CD4-positive, alpha-beta T cell (primary cell): ENCODE measurements at places on chromosomes 4 and X. TPM values are rescaled to one million over a fixed set of nuclear protein-coding genes. Genes with fewer than 3 reads are reported as not detected.

DNA sequence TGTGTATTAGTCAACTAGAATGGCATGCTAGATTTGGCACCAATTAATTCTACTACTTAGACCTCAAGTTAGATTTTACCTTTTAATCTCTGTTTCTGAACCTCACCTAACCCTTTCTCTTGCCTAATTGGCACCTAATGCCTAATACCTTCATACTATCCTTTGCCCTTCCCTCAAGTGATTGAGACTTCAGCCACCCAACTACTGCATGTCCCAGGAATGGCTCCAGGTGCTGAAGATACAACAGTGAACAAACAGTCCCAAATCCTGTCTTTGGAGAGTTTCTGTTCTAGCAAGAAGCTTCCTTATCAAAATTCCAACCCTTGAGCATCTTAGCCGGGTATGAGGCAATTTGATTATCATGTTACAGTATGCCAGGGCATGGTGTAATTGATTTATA lies 139.9 kb downstream of the CPE start:
- no peak for DNase-seq

Gene ZNF157
- 0.47 TPM for total RNA-seq

DNA sequence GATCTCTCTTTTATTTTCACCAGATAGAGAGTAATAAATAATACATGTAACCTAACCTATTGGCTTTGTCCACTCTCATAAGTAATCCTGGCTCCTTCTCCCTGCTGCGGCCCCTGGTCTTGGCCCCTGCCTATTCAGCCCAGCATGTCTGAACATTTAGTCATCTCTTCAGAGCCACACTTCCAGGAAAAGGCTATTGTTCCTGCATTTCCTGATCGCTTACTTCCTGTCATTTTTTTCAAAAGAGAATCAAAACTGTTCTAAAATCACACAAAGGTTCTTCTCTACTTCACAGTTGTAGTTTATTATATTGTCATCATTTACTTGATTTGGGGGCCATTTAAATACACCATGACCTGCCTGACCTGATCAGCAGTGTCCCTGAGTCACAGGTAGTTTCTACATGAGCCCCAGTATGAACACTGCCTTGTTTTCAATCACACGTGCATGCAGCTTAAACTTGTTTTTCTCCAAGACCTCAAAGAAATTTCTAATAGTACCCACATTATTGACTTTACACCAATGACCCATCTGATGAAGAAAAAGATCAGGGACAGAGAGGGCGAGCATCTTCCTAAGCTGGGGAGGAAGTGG lies 47.4 kb upstream of the KDR start:
- no peak for DNase-seq

Gene SOD3
- total RNA-seq = not detected

DNA sequence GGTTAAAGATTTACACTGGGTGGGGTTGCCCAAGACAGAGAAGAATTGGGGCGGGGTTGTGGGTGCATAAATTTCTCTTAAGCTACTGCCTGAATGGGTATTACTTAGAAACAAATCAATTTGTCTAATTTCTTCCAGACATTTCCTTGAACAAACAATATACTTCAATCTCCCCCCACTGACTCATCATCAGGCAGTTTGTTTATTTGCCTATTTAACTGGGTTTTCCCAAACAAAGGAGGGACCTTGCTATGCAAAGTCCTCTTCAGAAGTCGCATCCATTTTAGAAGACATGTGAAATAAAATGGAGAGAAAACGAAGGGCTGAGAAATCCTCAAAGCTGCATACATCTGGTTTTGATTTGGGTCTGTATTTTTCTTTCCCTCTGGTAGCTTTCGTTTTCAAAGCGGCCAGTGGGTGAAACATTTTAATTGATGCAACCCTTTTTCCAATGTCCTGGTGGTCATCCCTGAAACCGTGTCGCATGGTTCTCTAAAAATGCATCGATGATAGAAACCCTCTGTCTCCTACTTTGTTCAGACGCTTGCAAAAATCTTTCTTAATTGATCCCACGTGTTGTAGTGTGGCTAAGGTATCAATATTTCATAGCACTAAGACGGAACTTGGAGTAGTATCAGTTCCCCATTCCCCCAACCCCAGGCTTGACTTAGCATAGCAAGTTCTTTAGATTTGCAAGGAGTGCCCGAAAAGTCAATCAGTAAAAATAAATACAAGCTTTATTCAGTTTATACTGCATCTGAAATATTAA lies 115.1 kb upstream of the MXRA5 start:
- DNase-seq = no peak

DNA sequence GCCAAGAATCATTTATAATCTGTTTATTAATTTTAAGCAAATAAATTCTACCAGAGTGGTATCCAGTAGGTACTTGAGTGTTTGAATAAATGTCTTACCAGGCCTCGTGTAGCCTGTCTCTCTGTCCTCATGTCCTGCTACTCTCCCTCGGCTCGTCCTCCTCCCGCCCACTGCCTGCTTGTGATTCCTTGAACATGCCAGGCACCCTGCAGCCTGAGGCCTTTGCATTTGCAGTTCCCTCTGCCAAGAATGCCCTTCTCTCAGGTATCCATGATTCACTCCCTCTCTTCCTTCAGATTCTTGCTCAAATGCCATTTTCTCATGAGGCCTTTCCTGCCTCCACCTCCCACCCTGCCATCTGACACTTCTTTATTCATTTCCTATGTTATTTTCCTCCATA lies 209.7 kb upstream of the PRPS2 start:
- DNase-seq = no peak

DNA sequence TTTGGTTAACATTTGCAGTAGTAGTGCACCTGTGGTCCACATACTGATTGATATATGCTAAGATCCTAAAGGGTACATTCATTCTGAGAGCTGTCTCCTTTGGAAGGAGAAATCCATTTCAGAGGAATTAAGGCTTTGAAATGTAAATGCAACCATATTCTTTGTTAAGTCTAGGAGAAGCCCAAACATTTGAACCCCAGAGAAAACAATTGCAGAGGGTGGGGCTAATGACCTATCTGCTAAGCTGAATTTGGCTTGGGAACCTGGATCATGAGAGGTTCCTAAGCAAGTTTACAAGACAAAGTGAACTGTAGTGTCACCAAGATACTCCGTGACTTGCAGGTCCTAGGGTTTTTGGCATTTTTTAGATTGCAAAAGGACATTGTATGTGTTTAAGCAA lies 41.2 kb downstream of the LAS1L start:
- no peak for DNase-seq

- DNase-seq = no peak
Measured at GRCh38 chr4:152944666-152945320, 8.7 kb downstream of the FHDC1 start.

- DNase-seq = no peak
Measured at GRCh38 chr4:41443340-41444079, 94.4 kb upstream of the LIMCH1 start.

Gene PAGE5
- total RNA-seq = not detected

Gene KCNIP4
- not detected for total RNA-seq

- no peak for DNase-seq
Measured at GRCh38 chr4:129218360-129218759, 122.4 kb downstream of the C4orf33 start.

- peak; percentile 52 for DNase-seq
Measured at GRCh38 chrX:23884427-23885024, 23.2 kb downstream of the APOO start.

Gene RTL9
- total RNA-seq = not detected

DNA sequence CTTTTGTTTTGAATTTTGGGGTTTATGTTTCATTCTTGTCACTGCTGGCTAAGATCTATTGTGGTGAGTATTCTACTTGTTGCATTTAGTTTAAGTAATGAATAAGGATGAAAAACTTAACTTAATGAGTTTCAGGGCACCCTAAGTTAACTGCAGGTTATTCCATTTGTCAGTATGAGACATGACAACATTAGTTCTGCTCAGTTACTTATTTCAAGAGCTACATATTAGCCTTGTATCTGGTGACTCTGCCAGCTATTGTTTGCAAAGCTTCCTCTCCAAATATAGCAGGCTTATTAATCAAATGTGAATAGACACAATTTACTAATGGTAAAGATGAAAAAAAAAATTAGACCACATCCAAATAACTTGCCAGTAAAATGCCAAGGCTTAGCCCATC lies 567.1 kb downstream of the IL15 start:
- DNase-seq = no peak

GRCh38 chrX:130081421-130082045 lies 28.8 kb downstream of the ELF4 start:
- no peak for DNase-seq

Gene SSX2B
- not detected for total RNA-seq

GRCh38 chr4:138404251-138404650 lies 162.1 kb upstream of the SLC7A11 start:
- DNase-seq = no peak

GRCh38 chrX:50002067-50002714 lies 79.8 kb downstream of the CLCN5 start:
- no peak for DNase-seq

DNA sequence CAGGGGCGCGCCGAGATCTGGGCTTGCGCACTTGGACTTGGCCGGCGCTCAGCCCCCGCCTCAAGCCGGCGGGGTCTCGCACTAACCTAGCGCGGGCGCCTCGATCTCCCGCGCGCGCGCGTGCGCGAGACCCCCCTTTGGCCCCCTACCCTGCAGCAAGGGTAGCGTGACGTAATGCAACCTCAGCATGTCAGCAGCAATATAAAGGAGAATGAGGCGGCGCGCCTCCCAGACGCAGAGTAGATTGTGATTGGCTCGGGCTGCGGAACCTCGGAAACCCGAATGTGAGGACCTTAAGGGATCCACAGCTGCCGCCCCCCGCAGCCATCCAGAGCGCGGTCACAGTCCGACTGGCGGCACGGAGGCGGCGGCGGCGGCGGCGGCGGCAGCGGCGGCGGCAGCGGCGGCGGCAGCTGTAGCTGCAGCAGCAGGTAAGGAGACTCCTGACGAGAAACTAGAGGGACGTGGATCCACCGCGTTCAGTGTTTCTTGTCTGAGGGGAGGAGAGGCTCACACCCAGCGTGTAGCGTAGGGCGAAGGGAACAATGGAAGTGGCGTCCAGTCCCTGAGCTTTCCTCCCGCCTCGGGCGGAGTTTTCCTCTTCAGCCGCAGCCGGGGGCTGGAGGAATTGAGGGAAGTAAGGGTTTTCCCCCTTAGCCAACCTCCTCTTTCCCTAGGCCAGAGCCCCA lies at the start of the genes SATL1 and ZNF711:
TSS of gene SATL1 (minus strand) at position 19 of the 689 bp plus-strand sequence. CDS start 134,811 bp downstream, outside the sequence.
TSS of gene ZNF711 (plus strand) at position 231 of the 689 bp plus-strand sequence. CDS start 3,582 bp downstream, outside the sequence.
- DNase-seq = peak; percentile 23

Gene SASH3
- 69.0 TPM for total RNA-seq

DNA sequence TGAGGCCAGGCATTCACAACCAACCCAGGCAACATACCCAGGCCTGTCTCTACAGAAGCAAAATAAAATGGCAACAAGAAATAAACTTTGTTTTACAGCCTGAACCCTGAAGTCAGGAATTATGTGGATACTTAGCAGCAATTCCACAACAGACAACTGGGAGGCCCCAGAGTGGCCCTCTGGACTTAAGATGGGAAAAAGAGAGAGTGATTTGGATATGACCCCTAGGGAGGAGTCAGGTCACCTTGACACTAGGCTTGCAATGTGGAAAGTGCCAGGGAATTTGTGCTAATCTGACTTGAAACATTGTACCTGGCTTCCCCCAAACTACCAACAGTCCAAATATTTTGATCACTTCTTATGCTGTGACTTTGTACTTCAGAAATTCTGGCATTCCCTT lies 193.1 kb downstream of the PARM1 start:
- DNase-seq = no peak

- no peak for DNase-seq
Measured at GRCh38 chr4:119321921-119322687, at the start of gene FABP2. TSS of gene FABP2 (minus strand) at chr4:119322138. CDS start at chr4:119322102, 36 bp downstream.

- peak; percentile 6 for DNase-seq
Measured at GRCh38 chrX:43958529-43958928, 14.7 kb downstream of the NDP start.

DNA sequence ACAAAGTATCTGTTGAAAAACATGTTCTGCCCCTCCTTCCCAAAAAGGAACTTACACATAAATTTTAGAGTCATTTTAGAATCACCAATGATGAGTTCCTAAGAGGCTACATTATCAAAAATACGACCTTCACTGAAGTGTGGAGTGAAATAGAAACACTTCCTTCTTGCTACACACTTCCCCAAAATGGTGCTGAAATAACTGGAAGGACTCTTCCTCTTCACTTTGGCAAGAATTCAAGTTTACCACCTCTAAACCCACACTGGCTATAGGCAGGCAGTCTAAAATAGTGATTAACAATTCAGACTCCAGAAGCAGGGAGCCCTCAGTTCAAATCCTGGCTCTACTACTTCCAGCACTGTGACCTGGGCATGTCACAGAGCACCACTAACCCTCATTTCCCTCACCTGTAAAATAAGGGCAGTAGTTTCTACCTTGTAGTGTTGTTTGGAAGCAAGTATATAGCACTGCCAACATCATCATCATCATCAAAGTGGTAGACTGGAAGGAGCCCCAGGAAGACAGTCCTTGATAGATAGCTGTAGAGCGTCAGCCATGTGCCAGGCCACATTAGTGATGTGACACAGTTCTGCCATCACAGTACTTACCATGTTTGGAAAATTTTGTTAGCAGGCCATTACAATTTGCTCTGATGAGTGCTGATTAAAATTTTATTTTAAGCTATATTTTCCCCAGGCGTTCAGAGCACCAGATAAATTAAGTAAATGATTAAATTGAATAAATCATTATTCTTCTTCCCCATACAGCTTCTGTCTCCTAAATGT lies 103.3 kb downstream of the PARM1 start:
- no peak for DNase-seq

Gene CSAG1
- not detected for total RNA-seq

Gene DHRSX
- 12.1 TPM for total RNA-seq

DNA sequence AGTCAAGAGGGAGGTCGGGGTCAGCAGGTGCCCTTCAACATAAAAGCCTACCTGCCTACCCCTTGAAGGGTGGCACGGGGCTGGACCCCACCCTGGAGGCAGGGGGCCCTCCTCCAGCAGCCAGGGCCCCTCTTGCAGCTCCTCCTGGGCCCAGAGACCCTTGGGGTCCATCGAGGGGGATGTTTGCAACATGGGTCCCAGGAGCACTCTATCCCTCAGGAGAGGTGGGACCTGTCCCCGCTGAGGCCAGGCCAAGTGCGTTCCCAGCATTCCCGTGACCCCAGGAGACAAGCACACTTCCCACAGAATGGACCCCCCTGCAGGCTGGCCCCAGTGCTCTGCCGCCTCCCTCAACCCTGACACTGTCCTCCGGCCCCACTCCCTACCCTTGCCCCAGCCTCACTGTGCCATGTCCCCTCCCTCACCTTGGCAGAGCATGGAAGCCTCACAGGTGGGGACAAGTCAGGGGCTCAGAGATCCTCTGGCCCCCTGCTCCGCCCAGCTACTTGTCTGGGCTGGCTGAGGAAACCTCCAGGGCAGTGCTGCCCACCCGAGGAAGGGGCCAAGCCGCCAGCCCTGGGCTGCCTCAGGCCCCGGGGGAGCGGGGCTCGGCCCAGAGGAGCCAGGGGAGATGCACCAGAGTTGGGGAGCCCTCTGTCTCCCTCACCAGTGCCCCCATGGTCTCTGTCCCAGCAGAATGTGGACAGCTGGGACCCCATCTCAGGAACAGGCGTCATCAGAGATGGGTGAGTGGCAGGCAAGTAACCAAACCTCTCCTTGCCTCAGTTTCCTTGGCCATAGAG lies 2.2 kb downstream of the MXD4 start:
- DNase-seq = no peak

Gene SMC1A
- total RNA-seq = 25.5 TPM

Gene UGT2B17
- not detected for total RNA-seq

GRCh38 chr4:135510582-135510981 lies 1309.0 kb upstream of the PABPC4L start:
- DNase-seq = no peak

Gene DNAAF6
- not detected for total RNA-seq
